ENCODE measurements at places on chromosomes 3 and 15.

DNA sequence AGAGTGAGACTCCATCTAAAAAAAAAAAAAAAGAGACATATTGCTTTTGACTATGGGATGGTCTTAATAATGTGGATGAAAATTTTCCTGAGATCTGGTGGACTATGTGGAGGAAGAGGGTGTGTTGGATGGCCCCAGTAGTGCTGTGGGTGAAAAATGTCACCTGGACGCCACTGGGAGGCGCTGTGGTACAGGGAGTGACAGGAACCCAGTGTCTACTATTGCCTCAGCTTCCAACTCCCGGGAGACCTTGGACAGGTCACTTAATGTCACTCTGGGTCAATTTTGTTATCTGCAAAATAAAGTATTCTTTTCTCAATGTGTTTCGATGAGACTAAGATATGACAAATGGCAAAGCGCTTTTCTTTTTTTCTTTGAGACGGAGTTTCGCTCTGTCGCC is 27.7 kb upstream of the DCP1A start:
- DNase-seq: peak; percentile 38

DNA sequence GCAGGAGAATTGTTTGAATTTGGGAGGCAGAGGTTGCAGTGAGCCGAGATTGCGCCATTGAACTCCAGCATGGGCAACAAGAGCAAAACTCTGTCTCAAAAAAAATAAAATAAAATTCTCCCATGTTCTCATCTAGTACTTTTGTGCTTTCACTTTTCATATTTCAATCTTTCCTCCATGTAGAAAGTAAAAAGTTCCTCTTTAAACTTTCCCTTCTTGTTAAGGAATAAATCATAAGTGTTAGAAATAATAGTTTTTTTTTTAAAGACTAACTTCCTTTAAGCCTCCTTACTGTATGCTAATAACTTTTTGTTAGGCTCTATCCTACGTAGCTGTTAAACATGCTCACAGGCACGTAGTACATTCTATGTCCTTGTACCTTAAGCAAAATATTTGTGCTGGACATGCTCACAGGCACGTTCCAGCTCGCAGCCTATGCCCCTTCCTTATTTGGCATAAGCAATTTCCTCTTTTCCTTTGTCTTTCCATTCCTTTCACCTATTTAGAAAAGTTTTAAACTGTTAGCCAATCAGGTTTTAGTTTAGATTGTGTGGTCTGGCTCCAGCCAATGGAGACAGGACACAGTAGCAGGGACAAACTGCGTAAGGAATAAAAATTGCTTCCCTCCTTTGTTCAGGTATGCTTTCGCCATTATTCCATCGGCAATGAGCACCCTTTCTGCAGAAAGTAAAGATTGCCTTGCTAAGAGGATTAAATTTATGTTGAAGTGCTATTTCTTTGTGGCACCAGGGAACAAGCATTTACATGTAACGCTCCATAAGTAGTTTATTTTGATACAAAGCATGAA is 38.9 kb upstream of the PIK3CB start:
- no peak for DNase-seq

GRCh38 chr3:186959029-186959624 is 28.8 kb downstream of the ST6GAL1 start:
- DNase-seq: no peak

DNA sequence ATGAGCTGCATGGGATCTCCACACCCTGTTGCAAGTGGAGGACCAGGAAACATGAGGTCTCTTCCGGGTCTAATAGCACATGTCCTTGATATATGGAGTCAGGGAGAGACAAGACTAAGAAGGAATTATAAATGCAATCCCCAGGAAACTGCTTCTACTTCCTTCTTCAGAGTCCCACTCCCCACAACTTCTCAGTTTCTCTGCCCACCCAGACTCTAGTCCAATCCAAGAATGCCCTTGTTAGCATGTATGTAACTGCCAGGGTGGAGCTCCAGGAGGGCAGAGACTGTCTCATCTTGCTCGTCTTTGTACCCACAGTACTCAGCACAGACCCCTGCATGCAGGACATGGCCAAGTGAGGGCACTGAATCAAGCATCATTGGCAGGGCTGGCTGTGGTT is 8.3 kb downstream of the DAPK2 start:
- no peak for DNase-seq

GRCh38 chr15:41774882-41775417 is 666 bp downstream of the MAPKBP1 start:
- no peak for DNase-seq

GRCh38 chr15:47541562-47541961 is 175.7 kb upstream of the SEMA6D start:
- DNase-seq: no peak

- no peak for DNase-seq
Observed at GRCh38 chr3:114319453-114319852, 25.6 kb downstream of the TIGIT start.

- no peak for DNase-seq
Observed at GRCh38 chr15:71654720-71655174, 155.6 kb upstream of the NR2E3 start.

- no peak for DNase-seq
Observed at GRCh38 chr3:118688396-118688884, 346.2 kb downstream of the IGSF11 start.

GRCh38 chr3:65871305-65872141 is 167.2 kb downstream of the MAGI1 start:
- DNase-seq: no peak

DNA sequence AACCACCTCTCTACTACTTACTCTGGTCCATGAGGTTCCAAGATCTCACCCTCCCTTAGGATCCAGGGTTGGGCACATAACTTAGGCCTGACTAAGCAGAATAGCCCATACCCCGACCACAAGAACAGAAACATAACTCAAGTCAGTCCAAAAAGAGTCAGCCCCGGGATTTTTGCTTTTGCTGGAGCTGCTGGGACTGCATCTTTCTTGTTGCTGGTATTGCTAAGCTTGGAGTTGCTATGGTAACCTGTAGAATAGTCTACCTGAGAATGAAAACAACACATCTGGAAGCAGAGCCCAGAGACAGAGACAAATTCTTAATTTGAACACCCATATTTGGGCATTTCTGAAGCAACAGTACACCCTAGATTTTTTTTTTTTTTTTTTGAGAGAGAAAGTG is 6.5 kb downstream of the RUBCN start:
- DNase-seq: no peak

DNA sequence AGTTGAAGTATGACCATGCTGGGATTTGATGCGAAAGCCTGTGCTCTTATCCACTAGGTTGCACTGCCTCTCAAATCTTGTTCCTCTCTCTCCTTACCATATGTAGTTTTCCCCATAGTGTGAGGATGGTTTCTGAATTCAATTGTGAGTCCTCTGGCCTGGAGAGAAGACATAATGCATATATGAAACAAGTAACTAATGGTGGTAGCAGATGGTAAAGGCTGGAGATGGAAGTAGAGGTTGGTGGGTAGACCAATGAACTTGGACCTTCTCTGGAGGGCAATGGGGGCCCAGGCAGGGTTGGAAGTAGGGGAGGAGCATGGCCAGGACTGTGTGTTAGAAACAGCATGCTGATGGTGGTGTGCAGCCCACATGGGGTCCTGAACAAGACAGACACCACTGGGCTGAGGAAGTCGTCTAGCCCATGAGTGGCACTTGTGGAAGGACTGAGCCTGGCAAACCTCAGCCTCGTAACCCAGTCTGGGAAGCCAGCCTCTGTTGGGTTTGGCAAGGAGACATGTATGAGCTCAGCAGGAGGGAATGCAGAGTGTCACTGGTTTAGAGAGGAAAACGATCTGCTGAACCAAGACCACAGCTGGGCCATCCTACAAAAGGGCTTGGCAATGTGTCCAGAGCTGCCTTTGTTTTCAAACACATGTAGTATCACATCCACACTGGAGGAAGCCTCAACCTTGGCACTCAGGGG is 18.5 kb upstream of the LMCD1 start:
- DNase-seq: peak; percentile 30

DNA sequence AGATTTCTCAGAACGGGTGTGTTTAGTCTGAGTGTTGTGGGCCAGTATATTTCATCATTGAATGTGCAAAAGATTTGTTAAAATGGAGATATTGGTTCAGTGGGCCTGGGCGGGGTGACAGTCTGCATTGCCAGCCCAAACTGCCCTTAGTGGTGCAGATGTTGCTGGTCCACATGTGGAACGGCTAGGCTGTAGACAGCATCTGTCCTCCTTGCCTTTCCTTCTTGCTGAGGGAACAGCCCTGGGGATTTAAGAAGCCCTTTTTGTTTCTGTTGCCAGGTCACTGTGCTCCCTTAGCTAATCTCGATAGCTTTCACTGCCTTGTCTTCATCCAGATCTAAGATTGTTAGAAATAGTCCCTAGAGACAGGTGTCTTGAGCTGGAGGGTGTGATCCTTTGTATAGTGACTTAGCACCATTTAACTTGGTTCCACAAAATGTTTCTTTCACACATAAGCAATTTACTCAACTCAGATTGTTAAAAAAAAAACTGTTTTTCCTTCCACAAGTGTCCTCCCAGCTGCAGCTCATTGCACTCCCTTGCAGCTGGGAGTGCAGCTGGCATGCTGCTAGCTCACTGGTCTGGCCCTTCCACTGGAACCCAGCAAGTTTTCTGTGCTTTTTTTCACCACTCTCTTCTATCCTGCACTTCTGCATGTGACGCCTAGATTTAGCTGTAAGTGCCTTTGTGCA is 37.5 kb downstream of the GAP43 start:
- no peak for DNase-seq

GRCh38 chr3:116442331-116443021 is 2.8 kb downstream of the LSAMP start:
- no peak for DNase-seq
